Ascending aorta (tissue), 2 donors: ENCODE measurements at places on chromosomes 3 and 15. TPM values are rescaled to one million over a fixed set of nuclear protein-coding genes. Genes with fewer than 3 reads are reported as not detected.

Gene CADM2
- total RNA-seq, result 23.0 TPM

DNA sequence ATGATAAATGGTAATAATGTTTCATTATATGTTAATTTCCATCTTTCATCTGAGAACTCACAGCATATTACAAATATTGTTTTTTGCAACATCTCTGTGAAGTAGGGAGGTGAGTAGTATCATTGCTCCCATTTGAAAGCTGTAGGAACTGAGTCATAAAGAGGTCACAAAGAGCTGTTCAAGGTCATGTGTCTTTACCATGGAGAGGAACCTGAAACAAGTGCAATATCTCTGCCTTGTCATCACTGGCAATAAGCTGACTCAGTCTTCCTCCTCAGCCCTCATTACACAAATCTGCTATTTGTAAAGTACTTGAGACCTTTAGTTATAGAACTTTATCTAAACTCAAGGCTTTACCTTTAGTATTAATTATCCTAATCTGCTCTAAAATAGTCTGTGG, 4.4 kb upstream of the ATP13A4 start:
- H3K27ac ChIP-seq, result no peak overlapping the region
- no peak overlapping the region for H3K4me3 ChIP-seq
- H3K4me1 ChIP-seq, result no peaks in the 10 kb centered on the region

- H3K27me3 ChIP-seq, result no peaks in the 10 kb centered on the region
- H3K36me3 ChIP-seq, result no peaks in the 10 kb centered on the region
- H3K27ac ChIP-seq, result no peak overlapping the region
- H3K4me1 ChIP-seq, result peaks cover 12% of the 10 kb centered on the region
Observed at GRCh38 chr15:65528461-65529060, 1.7 kb upstream of the HACD3 start.

- H3K4me3 ChIP-seq, result no peak overlapping the region
- H3K27ac ChIP-seq, result no peak overlapping the region
- H3K36me3 ChIP-seq, result no peaks in the 10 kb centered on the region
- no peaks in the 10 kb centered on the region for H3K4me1 ChIP-seq
Observed at GRCh38 chr3:184466413-184466960, 86.6 kb downstream of the CHRD start.

DNA sequence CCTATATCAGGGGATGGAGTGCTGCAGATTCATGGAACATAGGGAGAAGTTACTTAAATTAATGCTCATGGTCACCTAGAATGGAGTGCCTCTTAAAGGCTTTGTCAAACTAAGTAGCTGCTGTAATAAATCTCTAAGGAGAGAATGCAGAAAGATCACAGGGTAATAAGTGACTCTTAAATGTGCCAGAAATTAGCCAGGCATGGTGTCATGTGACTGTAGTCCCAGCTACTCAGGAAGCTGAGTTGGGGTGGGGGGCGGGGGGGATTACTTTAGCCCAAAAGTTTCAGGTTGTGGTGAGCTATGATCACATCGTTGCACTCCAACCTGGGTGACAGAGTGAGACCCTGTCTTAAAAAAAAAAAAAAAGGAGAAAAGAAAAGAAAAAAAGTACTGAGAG, 90.9 kb upstream of the ASB14 start:
- DNase-seq, result no peak
- no peak overlapping the region for H3K27ac ChIP-seq
- no peaks in the 10 kb centered on the region for H3K36me3 ChIP-seq
- H3K4me3 ChIP-seq, result no peak overlapping the region
- no peaks in the 10 kb centered on the region for H3K27me3 ChIP-seq

GRCh38 chr15:55959744-55960447, 33.5 kb downstream of the NEDD4 start:
- DNase-seq, result no peak
- H3K4me1 ChIP-seq, result no peaks in the 10 kb centered on the region
- H3K4me3 ChIP-seq, result no peak overlapping the region
- H3K27ac ChIP-seq, result no peak overlapping the region

DNA sequence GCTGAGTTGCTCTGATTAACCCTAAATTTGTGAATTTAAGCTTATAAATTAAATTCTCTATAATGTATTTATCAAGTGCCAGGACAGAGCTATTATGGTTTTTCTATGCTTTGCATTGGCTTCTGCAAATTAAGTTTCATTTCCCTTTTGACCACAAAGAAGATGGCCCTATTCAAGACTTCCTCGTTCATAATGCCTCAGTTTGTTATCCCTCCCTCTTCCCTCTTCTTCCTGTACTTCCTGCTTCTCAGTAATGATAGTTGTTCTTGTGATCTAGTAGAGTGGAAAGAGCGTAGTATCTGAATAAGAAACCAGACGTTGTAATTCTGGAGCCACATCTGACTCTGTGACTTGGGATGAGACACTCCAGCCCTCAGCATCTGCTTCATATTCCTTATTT, 118.7 kb downstream of the CACNA1D start:
- H3K27me3 ChIP-seq, result no peaks in the 10 kb centered on the region
- no peaks in the 10 kb centered on the region for H3K36me3 ChIP-seq
- no peak for DNase-seq
- no peak overlapping the region for H3K27ac ChIP-seq

GRCh38 chr3:97981886-97982285, 9.7 kb upstream of the RIOX2 start:
- H3K36me3 ChIP-seq, result no peaks in the 10 kb centered on the region
- H3K27me3 ChIP-seq, result no peaks in the 10 kb centered on the region
- DNase-seq, result no peak
- no peak overlapping the region for H3K27ac ChIP-seq
- no peaks in the 10 kb centered on the region for H3K4me1 ChIP-seq
- H3K4me3 ChIP-seq, result no peak overlapping the region

DNA sequence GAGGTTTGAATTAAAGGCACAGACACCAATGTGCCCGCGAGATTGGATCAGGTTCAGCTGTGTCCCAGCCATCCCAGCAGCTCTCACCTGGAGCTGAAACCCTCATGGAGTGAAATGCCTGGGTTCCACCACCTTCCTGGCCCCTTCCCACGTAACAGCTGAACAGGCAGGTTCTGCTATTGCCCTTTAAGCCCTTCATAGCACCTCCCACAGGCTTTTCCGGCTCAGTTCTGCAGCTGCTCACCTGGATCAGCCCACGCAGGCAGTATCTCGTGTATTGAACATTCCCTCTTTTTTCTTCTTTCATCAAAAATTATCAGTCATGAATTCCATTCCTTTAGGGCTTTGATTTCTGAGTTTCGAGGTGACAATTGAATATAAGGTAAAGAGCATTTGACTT, 129.8 kb downstream of the SLC9A9 start:
- H3K4me3 ChIP-seq, result no peak overlapping the region
- no peaks in the 10 kb centered on the region for H3K4me1 ChIP-seq
- no peak overlapping the region for H3K27ac ChIP-seq
- no peak for DNase-seq
- H3K36me3 ChIP-seq, result no peaks in the 10 kb centered on the region

- no peak for DNase-seq
- no peak overlapping the region for H3K4me3 ChIP-seq
- H3K4me1 ChIP-seq, result no peaks in the 10 kb centered on the region
- H3K27me3 ChIP-seq, result no peaks in the 10 kb centered on the region
Observed at GRCh38 chr3:73674280-73674679, 49.5 kb upstream of the PDZRN3 start.
